ENCODE measurements at places on chromosomes 16 and 17.

GRCh38 chr16:27920391-27920891 lies 143.1 kb downstream of the GSG1L start:
- DNase-seq: peak; percentile 20

- no peak for DNase-seq
Measured at GRCh38 chr17:4365628-4366326, 698 bp downstream of the UBE2G1 start.

- DNase-seq: no peak
Measured at GRCh38 chr16:88705801-88706228, 393 bp downstream of the RNF166 start.

GRCh38 chr16:59213952-59214351 lies 479.8 kb upstream of the GOT2 start:
- DNase-seq: no peak

DNA sequence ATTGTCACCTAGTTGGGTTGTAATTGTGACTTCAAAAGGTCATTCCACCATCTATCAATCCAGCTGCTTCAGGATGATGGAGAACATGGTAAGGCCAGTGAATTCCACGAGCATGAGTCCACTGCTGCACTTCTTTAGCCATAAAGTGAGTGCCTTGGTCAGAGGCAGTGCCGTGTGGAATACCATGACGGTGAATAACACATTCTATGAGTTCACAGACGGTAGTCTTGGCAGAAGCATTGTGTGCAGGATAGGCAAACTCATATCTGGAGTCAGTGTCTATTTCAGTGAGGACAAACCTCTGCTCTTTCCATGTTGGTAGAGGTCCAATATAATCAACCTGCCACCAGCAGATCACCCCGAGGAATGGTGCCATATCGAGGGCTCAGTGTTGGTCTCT lies 650.9 kb downstream of the KCNJ2 start:
- no peak for DNase-seq

DNA sequence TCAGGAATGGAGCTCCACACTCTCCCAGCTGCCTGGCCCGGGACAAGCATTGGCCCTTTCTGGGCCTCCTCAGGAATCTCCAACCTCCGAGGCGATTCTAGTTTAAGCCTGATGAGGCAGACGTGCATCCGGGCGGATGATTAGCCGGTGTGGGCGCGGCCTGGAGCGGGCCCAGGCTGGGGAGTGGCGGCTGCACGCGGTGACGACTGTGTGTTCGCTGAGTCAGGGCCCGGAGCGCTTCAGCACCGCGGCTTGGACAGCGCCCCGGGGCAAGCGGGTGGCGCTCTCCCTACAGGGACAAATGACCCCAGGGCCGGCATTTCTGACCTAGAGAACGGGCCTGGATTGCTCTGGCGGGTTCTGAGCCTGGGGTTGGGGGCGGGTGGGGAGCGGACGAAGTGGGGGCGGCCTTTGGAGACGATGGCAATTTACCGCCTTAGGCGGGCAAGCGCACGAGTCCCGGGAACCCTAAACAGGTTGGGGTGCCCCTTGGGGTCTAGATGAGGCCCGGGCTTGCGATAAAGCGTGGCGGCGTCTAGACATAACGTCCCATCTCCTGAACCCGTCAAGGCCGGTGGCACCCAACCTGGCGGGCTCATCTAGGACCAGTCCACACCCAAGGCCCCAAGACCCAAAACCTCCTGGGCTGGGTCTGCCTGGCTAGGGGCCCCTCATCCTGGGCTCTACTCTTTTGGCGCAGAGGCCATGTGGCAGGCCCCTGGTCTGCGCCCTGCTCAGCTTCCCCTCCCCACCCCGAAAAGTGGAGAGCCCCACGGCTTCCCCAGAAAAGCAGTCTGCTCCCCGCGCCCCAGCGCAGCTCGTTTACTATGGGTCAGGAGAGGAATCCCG lies 22.3 kb upstream of the ZNHIT3 start:
- peak; percentile 55 for DNase-seq

Measured in epithelial cell of prostate (primary cell).